Hepatic stellate cell (primary cell): ENCODE measurements at places on chromosomes 5 and 9.

DNA sequence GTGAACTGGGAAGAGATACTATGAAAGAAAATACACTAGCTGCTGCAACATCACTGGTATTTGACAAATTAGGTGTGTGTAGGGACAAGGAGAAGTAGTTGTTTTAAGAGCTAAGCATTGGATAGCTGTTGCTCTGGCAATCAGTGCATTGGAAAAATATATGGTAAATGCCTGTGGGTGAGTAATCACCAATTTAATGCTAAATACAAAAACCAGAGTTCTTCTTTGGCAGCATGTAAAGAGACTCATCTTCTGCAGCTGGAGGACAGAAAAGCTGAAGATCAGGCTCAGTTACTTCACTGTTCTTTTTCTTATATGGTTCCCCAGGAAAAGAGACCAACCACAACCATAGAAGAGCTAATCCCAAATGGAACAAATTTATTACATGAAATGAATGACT lies 201.8 kb upstream of the MPDZ start:
- no peak for DNase-seq

DNA sequence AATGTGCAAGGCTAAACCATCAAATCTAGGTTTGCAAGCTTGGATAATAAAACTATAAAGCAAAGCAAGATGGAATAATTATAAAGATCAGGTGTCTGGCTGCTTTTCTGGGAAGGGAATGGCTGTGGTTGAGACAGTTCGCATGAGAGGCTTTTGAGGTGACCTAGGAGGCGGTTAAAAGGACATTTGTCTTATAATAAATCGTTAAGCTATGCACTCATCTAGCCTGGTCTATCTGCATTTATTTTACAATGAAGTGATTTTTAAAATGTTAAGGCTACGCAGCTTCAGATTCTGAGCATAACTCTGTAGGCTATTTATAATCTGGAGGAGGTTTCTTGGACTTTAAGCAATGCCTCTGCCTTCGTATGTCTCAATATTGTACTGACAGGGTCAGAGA lies 29.4 kb upstream of the MAN2A1 start:
- no peak for DNase-seq

DNA sequence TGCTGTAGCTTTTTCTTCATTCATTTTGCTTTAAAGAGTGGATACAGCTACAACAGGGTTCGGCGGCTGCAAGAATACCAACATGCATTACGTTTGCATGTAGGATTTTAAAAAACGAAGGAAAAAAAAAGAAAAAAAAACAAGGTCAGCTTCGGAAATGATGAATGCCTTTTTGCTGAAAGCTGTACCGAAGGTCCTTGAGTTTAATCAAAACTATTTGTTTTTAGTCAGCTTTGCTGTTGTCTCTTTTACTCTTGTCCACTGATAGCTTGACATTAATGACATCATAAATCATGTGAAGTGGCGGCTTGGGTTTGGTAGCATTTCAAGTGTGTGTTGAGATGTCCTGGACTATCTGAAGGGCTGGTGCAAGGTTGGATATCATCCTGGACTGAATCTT lies 779.1 kb downstream of the NR2F1-AS1 start:
- no peak for DNase-seq

GRCh38 chr5:9373571-9373970 lies 172.3 kb downstream of the SEMA5A start:
- DNase-seq, result no peak

- peak; percentile 3 for DNase-seq
Measured at GRCh38 chr9:71349218-71349617, 227.8 kb upstream of the TRPM3 start.

DNA sequence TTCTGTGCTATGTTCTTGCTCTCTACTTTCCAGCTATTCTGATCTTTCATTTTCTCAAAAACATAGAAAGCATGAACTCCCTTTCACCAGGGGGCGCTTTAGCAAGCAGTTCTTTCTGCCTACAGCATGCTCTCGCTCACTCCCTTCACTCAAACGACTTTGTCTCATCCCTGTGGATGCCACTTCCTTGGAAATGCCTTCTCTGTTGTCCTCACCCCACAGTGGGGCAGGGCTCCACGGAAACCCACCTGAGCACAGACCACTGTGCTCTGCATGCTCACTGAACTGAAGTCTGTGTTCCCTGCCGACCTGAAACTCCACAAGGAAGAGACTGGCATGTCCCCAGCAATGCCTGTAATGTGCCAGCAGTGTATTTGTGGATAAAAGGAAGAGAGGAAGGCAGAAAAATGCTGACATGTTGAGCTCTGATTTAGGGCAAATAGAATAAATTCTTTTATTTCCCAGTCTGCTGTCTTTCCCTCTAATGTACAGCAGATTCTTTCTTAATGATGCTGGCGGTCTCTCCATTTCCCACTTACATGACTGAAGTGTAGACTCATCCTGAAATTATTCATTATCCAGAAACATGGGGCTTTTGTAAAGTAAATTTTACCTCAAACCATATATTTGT lies 4.9 kb upstream of the ROR2 start:
- DNase-seq, result peak; percentile 66

DNA sequence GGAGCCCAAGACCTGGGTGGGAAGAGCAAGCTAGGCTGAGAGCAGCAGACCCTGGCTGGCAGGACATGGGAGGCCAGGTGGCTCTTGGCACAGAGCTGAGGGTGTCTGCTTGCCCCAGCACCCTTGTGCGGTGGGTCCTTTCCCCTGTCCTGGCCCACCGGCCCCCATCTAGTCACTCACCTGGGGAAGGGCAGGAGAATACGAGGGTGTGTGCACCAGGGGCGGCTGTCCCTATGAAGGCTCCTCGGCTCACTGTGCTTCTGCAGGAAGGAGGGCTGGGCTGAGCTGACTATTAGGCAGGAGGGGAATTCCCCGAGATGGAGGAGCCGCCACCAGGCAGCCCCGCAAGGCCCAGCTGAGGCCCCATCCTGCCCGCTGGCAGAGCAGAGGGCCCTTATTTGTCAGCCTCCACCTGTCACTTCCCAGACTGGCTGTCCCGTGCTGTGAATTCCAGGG lies 6.1 kb upstream of the TNIP1 start:
- no peak for DNase-seq

DNA sequence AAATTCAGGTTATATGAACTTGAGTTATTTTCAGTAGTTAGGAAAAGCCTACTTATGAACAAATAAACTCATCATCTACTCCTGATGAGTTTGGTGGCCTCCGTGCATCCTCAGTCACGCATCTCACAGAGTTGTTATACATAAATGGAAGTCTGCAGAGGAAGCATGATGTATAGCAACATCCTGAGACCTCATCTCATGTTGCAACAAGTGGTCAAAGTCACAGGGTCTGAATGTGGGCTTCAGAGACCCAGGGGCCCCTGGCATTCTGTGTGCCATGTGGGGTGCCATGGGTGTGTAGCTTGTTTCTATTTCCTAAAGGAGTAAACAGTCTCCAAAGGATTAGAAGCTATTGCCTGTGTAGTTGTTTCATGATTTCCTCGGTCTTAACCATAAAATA lies 216.5 kb downstream of the IRX2 start:
- no peak for DNase-seq

DNA sequence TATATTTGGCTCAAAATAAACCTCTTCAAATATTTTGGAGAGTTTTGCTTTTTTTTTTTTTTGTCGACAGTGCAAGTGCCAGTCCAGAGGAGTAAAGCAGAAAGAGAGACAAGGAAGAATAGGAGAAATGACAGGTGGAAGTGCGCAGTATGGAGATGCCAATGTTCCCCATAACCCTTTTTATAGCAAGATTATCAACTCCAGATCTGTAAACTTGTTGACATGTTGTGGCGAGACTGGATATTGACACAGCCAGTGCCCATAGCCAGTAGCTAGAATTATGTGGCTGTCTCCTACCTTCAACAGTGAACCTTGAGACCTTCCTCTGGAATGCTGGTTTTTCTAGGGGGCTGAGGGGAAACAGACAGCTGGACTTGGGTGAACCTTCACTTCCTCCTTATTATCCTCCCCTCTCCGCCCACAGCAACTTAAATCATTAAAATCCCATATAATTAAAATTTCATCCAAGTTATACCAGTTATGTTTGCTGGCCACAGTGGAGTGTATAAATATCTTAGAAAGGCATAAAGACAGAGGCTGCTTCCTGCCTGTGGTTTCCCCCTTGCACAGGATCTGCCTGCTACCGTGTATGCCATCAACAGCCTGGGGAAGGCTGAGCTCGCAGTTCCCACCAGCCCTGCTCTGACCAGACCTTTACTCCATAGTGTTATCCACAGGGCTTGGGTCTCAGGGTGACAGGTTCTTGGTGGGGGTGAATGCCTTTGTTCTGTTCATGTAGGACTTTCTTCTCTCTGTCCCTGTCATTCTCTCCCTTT lies 112.3 kb upstream of the ANKH start:
- DNase-seq, result no peak

DNA sequence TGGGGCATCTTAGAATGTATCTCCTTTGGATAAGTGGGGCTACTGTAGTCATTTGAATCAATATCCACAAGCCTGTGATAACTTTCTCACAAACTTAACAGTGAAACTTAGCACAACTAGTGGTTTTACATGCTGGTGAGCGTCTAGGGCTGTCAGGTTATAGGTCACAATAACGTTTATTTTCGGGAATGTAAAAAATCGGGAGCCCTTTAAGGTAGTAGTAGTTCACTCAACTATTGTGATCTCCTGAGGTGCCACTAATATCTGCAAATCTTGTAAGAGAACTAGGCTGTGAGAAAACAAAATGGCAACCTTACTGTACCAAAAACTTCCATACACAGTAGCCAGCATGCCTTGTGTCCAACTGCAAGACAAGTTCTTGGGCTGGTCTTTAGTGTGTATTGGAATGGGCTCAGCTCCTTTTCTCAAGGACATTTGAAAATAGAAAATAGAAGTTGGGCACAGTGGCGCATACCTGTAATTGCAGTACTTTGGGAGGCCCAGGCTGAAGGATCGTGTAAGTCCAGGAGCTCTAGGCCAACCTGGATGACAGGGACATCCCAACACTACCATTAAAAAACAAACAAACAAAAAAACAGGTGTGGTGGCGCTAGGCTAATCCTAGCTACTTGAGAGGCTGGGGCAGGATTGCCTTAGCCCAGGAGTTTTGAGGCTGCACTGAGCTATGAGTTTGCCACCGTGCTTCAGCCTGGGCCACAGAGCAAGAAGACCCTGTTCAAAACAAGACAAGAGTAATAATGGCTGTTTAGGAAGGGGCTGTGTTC lies 5.2 kb upstream of the PKN3 start:
- no peak for DNase-seq

GRCh38 chr9:90176901-90177300 lies 465.7 kb downstream of the DIRAS2 start:
- DNase-seq, result no peak

DNA sequence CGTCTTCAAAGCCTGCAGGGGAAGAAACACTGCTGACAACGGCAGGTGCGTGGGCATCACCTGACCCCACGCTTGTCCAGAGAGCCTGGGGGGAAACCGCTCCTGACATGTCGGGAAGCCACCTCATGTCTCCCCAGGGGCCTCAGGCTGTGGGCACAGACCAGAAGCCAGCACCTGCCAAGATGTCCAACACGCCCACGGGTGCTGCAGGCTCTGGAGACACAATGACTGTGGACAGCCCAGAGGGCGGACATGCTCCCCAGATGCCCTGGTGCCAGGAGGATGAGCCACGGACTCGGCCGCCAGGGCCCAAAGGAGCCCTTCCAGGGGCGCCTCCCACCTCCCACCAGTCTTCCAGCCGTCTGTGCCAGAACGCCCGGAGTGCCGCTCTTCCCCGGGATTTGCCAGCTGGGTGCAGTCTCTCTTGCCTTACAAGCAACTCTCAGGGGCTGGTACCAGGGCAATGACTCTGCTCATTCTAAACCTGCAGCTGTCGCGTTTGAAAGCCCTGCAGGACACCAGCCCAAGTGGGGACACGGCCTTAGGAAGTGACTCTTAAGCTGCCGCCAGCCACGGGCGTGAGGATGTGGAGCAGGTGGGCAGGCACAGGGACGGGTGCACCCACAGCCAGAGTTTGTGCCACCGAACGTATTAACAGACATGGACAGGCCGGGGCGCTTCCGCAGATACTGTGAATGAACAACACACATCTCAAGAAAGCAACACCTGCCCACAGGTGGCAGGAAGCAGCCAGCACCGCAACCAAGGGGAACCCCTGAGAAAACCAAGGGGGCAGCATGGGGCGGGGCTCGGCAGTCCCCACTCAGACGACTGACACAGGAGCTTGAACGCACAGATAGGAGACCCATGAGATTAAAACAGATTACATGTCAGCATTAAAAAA lies 6.8 kb upstream of the LHX3 start:
- DNase-seq, result no peak

GRCh38 chr9:87725356-87725899 lies 491 bp upstream of the CTSL start:
- peak; percentile 25 for DNase-seq

GRCh38 chr5:59367791-59368394 lies 525.6 kb downstream of the PDE4D start:
- peak; percentile 7 for DNase-seq

- DNase-seq, result no peak
Measured at GRCh38 chr9:136675477-136676296, 11.6 kb downstream of the AGPAT2 start.

DNA sequence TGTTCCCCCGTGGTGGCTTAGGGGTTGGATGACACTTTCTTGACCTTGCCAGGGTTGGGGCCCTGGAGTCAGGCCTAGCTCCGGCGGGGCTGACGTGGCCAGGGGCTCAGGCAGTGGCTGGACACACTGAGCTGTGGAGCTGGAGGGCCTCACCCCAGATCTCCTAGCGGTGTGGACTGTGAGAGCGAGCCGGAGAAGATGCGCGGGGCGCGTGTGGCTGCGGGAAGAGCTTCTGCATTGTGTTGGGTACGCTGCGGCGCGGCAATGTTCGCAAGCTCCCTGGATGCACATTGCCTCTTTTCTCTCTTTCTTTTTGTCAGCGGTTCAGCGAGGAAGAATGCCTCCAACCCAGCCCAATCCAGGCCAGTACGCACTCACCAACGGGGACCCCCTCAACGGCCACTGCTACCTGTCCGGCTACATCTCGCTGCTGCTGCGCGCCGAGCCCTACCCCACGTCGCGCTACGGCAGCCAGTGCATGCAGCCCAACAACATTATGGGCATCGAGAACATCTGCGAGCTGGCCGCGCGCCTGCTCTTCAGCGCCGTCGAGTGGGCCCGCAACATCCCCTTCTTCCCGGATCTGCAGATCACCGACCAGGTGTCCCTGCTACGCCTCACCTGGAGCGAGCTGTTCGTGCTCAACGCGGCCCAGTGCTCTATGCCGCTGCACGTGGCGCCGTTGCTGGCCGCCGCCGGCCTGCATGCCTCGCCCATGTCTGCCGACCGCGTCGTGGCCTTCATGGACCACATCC lies 4.8 kb downstream of the NR2F1 start:
- no peak for DNase-seq

GRCh38 chr9:114281473-114282103 lies 41.3 kb upstream of the ORM1 start:
- DNase-seq, result no peak
